ENCODE measurements at places on chromosomes 6 and 20. TPM values are rescaled to one million over a fixed set of nuclear protein-coding genes. Genes with fewer than 3 reads are reported as not detected.
A peak's percentile ranks its signal among the peaks of the same experiment; 100 is the strongest.

GRCh38 chr6:20266851-20267608, 54.8 kb upstream of the MBOAT1 start:
- DNase-seq: no peak

DNA sequence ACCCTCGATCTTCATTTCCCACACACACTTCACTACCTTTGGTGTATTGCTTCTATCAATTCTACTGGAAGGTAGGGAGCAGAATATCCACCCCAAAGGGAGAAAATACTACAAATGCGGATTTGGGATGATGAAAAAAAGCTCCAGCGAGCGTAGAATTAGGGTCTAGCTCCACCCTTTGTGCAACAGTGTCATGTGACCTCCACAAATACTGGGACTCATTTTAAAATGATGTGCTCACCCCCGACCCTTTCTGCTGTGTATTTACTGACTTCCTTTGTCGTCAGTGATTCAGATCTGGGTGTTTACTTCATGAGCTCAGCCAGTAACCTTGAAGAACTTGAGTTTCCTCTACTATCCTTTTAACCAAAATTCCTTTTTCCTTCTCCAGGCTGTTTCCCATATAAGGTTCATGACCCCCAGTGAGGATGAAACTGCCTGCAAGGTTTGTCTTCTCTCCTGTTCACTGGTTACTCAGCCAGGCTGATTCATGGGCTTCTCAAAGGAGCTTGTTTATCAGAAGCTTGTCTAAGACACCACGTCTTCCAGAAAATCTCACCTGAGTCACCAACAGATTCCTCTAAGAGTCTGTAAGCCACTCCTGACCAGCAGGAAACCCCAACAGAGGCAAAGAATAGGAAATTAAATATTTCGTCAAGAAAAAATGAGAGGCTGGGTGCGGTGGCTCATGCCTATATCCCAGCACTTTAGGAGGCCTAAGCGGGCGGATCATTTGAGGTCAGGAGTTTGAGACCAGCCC, 39.6 kb upstream of the PAX1 start:
- peak; percentile 26 for DNase-seq

GRCh38 chr20:48294942-48295341, 509.7 kb upstream of the SULF2 start:
- no peak for DNase-seq

APOBEC2 gene
- not detected for total RNA-seq

DNA sequence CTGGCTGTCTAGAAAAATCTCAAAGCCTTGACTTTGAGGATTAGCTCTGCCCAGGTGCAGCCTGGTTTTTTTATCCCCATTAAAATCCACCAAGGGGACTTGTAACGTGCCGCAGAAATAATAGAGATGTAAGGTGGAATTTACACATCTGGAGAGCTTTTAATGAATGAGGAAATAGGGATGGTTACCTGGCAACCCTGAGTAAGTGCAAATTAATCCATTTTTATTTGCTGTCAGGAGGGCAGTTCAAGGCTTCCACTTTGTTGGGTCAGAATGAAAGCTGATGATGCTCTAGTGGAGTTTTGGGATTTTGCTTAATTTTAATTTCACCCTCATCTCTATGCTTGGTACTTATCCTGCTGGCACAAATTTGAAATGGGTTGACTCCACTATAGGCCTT, 163.4 kb upstream of the CEP162 start:
- no peak for DNase-seq

WFDC5 gene
- total RNA-seq: not detected

DNA sequence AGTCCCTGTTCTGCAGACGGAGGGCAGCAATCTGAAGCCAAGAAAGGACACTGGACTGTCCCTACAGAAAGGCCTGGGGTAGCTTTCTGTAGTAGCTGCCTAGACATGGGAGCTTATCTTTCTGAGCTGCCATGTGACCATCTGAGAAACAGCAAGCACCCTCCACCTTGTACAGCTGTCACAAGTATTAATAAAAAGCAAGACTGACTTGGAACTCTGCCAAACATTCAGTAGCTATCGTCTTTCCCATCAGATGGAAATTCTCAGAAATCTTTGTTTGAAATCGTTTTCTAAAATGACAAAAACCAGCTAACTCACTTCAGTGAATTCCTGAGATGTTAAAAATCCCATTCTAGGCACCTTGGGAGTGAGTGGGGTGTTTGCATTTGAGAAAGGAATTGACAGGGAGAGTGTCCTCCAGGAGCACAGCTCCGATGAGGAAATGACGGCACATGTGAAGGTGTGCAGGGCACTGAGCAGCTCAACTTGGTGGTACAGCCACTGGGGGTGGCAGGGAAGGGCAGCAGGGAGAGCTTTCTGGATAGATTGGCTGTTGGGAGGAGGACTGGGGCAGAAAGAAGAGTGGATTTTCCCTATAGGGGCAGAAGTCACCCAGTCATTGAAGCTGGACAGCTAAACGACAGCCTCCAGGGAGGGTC, 24.5 kb downstream of the ACSS1 start:
- no peak for DNase-seq

DNA sequence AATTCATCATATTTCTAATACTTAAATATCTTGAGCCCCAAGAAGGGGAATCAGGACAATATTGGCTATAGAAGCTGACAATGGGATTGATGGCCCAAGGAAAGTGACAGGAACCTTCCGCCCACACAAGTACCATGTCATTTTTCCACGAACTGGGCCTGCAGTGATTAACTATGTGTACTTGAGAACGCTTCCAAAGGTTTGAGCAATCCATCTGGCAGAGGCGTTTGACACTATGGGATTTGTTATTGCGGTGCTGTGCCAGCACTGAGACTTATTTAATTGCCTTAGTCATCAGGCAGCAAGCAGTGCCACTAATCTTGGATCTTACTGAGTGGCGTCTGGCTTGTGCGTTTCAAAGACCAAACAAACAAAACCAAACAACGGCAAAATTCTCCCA, 135.6 kb upstream of the UST start:
- peak; percentile 40 for DNase-seq

TRAPPC3L gene
- total RNA-seq: 0.17 TPM

NKAPL gene
- not detected for total RNA-seq

- no peak for DNase-seq
Observed at GRCh38 chr6:15823838-15824414, 161.1 kb upstream of the DTNBP1 start.

All from H4 (cell line).